Astrocyte (in vitro differentiated cells and primary cell): ENCODE measurements at places on chromosomes 2 and 18. TPM values are rescaled to one million over a fixed set of nuclear protein-coding genes. Genes with fewer than 3 reads are reported as not detected.

UGGT1 gene
- total RNA-seq = 68.0 and 76.2 TPM in 2 replicates

STPG4 gene
- total RNA-seq = 0.55 and 0.64 TPM in 2 replicates

DNA sequence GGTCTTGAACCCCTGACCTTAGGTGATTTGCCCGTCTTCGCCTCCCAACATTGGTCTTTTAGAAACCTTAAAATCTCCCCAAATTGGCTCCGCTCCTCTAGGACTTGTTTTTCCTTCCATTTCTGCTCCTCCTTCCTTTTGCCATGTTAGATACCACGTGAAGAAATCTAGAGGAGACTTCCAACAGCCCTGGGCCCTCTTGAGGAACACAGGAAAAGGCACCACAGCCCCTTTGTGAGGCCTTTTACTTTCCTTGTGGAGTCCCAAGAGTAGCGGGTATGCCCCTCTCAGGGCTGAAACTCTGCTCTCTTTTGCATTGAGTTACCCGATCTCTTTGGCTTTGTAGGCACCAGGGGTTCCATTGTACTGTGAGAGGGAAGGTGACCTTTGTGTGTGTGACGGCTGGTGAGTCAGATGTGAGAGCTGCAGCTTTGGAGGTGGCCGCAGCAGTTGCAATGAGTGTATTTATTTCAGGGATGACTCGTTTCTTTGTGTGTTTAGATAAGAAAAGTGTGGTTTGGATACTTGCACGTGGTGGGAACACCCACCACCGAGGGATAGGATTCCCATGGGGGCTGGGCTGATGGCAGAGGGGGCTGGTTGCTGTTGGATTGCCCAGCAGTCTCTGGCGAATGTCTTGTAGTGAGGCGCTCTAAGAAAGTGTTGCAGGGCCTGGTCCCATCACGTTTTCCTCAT is 218.4 kb upstream of the HS6ST1 start:
- H3K4me1 ChIP-seq = peaks cover 27% of the 10 kb centered on the region
- H3K27me3 ChIP-seq = no peaks in the 10 kb centered on the region
- DNase-seq = peak; percentile 98
- peak overlapping the region; percentile 98 for H3K27ac ChIP-seq

- H3K4me1 ChIP-seq = no peaks in the 10 kb centered on the region
- no peak for DNase-seq
- no peak overlapping the region for H3K4me3 ChIP-seq
- H3K36me3 ChIP-seq = no peaks in the 10 kb centered on the region
- no peak overlapping the region for H3K27ac ChIP-seq
These were observed 1187.8 kb upstream of the TMEFF2 start for GRCh38 chr2:193382583-193382982.
